ENCODE measurements at places on chromosomes 11 and 22.

DNA sequence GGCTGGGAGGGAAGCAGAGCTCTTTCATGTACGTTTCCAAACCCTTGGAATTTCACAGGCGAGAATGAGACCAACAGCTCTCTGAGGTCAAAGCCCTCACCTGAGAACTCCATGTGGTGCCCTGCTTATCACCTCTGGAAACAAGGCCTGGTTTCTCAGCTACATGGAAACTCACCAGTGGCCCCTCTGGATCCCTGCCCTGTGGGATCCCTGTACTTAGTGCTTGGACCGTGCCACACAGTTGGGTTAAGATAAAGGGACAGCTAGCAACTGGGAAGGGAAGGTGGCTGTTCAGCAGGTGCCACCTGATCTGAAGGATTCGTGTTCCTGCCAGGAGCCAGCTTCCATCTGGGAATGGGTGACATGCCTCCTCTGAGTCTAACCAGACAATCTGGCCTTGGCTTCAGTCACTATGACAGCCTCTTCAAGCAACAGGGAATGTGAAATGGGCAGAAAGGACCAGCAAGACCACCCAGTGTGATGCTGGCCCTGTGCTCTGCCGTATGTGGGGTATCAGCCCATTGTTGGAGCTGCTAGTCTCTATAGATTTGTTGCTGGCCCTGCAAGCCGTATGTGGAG is 54.3 kb upstream of the BID start:
- DNase-seq, result no peak

DNA sequence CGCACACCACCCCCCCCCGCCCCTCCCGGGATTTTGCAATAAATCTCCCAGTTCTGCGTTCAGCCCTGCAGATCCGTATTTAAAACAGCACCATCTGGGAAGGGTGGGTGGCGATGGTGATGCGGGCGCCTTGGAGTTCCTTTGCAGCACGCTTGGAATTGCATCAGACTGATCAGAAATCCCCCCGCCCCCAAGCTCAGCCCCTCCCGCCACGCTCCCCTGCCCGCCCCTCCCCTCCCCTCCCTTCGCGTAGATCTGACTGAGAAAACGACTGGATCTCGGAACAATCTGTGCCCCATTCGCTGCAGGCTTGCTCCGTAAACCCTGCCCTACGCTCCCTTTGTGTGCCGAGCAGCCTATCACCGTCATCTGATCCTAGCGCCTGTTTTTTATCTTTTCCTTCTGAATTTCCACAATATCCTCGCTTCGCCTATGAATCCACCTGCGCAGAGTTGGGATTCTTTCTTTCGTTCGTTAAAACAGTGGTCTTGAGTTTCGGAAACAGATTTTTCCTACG is 18.1 kb upstream of the BDNF start:
- DNase-seq, result peak; percentile 62

- DNase-seq, result peak; percentile 87
These were observed 23.4 kb upstream of the GRAMD4 start for GRCh38 chr22:46596819-46597218.

- DNase-seq, result no peak
These were observed 549.3 kb upstream of the CCDC90B start for GRCh38 chr11:83835423-83835822.

- DNase-seq, result peak; percentile 67
These were observed 29.9 kb downstream of the SERPIND1 start for GRCh38 chr22:20803696-20804324.

GRCh38 chr11:123235656-123236261 is 40.7 kb upstream of the CLMP start:
- peak; percentile 46 for DNase-seq

DNA sequence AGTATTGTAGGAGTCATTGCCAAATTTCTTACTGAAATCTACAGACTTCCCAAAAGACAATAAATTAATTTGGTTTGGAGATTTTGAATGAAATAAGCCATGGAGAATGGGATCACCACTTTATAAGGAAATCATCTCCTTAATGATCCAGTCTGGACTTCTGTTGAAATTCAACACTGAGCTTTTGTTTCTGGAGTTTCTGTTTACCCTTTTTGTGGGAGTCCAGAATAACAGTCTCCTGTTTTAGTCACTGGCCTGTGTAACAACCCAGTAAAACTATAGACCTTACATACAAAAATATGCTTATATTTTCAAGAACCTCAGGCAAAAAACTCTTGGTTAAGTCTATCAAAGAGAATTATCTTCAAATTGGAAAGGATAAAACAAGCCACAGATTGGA is 321.7 kb upstream of the PLET1 start:
- no peak for DNase-seq

GRCh38 chr11:35822815-35823495 is 120.9 kb upstream of the LDLRAD3 start:
- no peak for DNase-seq

- DNase-seq, result peak; percentile 14
These were observed 198.8 kb upstream of the SEZ6L start for GRCh38 chr22:25970374-25970911.

DNA sequence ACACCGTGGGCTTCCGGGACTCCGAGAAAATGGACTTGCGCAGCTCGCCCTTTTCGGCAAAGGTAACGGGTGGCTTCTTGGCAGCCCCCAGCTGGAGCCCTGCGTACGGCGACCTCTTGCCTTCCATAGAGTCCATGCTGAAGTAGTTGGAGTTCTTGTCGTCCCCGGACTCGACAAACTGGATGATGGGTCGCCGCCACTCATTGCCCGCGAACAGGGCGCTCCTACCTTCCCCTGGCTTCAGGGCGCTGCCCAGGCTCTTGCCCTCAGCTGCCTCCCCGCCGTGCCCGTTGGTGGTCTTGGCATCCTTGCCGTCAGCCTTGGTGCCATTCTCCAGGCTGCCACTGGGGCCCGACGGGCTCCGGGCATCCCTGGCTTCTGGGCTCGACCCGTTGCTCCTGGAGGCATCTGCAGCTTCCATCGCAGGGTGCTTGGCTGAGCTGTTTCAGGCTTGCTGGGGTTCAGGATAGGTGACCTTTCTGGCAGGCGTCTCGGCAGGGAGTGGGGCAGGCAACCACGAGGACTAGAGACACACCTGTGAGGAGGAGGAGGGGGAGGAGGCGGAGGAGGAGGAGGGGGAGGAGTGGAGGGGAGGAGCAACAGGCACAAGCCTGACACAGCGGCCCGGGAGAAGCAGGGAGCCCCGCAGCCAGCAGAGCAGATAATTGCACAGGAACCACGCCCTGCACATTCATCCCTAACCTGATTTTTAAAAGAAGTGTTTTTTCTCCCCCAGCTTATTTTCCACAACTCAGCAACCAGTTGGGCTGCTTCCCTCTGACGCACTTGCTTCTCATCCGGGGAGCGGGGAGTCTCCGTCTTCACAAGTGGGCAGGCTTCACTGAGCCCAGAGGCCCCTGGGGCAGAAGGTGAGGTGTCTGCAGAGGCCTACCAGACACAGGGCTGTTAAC is at the start of gene TRIM29:
Gene TRIM29 (minus strand): TSS at position 503 of the 911 bp plus-strand sequence. CDS start 82 bp downstream, at position 421.
- peak; percentile 76 for DNase-seq

DNA sequence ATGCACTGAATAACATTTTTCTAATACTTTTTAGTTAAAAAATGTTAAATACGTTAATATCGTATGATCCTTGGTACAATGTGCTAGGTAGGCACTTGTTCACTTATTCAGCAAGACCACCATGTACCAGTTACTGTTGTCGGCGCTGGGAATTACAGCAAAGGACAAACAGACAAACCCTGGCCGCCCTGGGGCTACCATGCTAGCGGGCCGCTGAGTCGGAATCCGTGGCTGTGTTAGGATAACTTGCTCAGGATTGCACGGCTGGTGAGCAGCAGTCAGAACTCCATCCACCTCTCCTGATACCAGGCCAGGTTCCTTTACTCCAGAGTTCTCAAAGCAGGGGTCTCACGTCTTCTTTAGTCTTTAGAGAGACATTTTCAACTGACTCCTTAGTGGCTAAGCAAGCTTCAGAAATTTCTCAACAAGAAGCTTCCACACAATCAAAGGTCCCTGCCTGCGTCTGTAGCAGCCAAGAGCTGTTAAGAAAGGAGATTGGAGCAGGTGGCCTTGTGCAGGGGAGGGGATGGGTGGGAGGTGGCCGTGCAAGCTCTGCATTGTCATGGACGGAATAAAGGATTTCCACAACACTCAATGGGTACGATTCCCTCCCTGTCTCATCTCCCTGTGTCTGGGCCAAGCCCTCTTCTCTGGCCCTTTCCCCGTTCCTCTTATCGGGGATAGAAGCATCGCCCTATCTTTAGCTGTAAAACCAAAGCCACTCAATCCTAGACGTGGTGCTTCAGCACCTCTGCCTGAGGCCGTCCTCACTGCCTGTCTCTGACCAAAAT is 39.8 kb upstream of the NNMT start:
- DNase-seq, result no peak

DNA sequence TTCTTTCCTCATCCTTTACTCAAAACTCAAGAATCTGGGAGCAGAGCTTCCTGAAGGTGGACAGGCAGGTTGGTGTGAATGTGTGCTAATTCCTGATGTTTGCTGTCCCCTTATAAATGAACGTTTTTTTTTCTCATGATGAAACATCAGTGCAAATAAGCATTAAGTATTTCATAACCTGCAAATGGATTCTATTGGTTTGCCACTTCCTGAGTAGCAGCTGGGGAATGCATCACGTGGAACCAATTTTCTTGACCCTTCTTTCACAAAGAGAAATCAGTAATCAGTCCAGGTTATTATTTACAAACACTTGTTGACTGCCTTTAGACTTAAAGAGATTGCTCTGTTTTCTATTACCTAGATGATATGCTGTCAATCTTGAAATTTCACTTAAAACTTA is 40.1 kb upstream of the SCN3B start:
- DNase-seq, result no peak

DNA sequence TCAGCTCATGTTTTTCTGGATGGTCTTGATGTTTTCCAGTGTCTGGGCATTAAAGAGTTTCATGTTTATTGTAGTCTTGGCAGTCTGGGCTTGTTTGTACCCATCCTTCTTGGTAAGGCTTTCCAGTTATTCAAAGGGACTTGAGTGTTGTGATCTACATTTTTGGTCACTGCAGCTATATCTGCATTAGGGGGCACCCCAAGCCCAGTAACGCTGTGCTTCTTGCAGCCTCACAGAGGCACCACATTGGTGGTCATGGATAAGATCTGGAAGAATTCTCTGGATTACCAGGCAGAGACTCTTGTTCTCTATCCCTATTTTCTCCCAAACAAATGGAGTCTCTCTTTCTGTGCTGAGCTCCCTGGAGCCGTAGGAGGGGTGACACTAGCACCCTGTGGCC is 451.5 kb upstream of the FAT3 start:
- DNase-seq, result peak; percentile 21

GRCh38 chr11:67177399-67178281 is 58.6 kb downstream of the KDM2A start:
- DNase-seq, result no peak

GRCh38 chr11:26584818-26585217 is 12.8 kb upstream of the MUC15 start:
- DNase-seq, result no peak

GRCh38 chr22:48376428-48376827 is 1451.2 kb downstream of the BRD1 start:
- DNase-seq, result no peak

GRCh38 chr22:50726643-50727340 is 11.2 kb upstream of the ACR start:
- DNase-seq, result no peak

DNA sequence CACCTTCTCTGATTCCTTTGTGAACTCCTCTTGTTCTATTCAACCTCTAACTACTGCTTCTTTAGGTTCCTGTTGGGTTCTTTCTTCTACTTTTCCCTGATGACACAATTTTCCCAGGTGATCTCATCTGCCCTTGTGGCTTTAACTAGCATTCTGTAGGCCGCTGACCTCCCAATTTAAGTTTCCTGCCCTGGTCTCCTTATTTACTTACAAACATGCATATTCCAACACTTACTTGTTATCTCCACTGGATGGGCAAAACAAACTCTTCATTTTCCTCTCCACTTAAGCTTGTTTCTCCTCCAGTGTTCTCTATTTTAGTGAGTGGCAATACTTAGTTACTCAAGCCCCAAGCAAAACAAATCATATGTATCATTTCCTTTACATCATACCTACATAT is 734.5 kb downstream of the METTL15 start:
- DNase-seq, result no peak

GRCh38 chr11:64629796-64630562 is 39.0 kb downstream of the SLC22A12 start:
- DNase-seq, result peak; percentile 40

GRCh38 chr22:42596863-42597530 is 17.7 kb downstream of the POLDIP3 start:
- DNase-seq, result no peak

DNA sequence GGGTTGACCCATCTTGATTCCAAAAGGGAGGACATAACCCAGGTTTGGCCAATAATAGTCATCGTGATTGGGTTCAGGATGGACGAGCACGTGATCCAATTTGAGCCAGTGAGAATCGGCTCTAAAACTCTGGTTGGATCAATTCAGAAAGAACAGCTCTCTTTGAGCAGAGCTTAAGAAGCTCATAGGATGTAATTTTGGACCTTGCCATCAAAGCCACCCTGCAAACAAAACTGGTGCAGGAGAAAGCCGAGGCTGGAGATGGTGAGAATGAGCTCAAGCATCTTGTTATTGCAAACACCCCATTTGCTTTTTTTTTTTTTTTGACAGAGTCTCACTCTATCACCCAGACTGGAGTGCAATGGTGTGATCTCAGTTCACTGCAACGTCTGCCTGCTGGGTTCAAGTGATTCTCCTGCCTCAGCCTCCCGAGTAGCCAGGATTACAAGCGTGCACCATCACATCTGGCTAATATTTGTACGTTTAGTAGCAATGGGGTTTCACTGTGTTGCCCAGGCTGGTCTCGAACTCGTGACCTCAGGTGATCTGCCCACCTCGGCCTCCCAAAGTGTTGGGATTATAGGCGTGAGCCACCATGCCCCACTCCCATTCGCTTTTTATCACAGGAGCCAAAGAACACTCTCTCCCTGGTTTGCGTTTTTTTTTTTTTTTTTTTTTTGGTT is 13.8 kb upstream of the MIAT start:
- no peak for DNase-seq

- DNase-seq, result no peak
These were observed 1074.5 kb downstream of the NTM start for GRCh38 chr11:132444911-132445310.

- DNase-seq, result peak; percentile 75
These were observed 106.2 kb upstream of the USP47 start for GRCh38 chr11:11735586-11735985.

GRCh38 chr22:50247748-50248147 is 2.9 kb upstream of the TUBGCP6 start:
- peak; percentile 72 for DNase-seq
